ENCODE measurements at places on chromosomes 7 and 10. TPM values are rescaled to one million over a fixed set of nuclear protein-coding genes. Genes with fewer than 3 reads are reported as not detected.

The EIF3B gene
- polyA plus RNA-seq = 125 TPM

The PAPOLB gene
- 0.02 TPM for polyA plus RNA-seq

The CHAT gene
- polyA plus RNA-seq = not detected

The GPR15LG gene
- not detected for polyA plus RNA-seq

The TFEC gene
- 0.05 TPM for polyA plus RNA-seq

DNA sequence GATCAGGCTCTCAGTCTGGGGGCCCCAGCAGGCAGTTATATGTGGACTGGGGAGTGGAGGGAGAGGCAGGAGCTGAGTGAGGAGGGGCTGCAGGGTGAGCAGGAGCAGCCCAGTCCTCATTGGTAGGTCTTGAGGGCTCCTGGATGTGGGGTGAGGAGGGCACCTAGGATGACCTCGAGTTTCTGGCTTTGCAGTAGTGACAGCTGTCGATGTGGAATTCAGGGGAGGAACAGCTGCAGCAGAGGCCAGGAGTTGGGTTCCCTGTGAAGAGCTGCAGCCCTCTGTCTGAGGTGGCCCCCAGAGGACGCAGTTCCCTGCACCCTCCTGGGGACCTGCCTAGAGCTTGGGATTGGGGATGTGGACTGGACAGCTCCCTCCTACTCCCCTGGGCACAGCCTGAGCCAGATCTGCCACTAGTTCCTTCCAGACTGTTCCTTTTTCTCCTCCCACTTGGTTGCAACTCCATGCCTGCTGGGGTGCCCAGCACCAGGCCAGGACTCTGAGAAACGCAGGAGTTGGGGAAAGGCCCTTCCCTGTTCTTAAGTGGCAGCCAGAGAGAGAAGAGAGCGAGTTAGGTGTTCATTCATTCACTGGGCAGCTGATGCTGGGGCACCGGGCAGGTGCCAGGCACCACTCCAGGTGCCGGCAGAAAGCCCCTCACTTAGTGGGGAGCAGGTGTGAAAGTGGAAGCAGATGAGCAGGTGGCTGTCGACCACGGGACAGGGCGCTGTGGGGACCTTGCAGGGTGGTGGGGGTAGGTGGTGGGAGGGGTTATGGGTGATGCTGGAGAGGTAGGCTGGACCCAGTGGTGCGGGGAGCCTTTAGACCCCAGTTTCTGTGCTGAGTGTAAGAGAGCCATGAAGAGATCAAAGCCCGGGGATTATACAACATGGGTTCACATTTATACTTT lies 57.9 kb downstream of the PRF1 start:
- no peak for DNase-seq

DNA sequence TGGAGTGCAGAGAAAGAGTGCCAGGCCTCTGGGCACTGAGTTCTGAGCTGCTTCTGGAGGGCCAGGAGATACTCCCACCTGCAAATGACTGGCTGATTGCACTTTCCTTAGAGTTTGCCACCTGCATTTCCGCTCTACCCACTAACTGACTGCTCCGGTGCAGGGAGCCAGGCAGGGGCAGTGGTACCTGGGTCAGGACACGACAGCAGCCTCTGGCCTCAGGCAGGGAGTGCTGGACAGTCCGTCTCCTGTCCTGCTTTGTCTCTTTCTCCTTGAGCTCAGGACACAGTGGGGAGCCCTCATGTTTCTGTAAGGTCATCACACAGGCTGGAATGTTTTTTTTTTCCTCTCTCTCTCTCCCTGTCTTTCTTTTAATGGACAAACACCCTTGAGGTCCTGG lies 252.0 kb downstream of the DPP6 start:
- DNase-seq = no peak

- peak; percentile 45 for DNase-seq
These were observed at the start of gene SNX10 for GRCh38 chr7:26291699-26292538. TSS of gene SNX10 (plus strand) at chr7:26291862. CDS start at chr7:26346443, 54,581 bp downstream.

The IQUB gene
- polyA plus RNA-seq = 0.09 TPM

The PLCE1 gene
- polyA plus RNA-seq = 0.52 TPM

GRCh38 chr10:20485554-20485953 lies 411.6 kb downstream of the NEBL start:
- DNase-seq = no peak

GRCh38 chr7:129343099-129343700 lies 91.0 kb upstream of the STRIP2 start:
- DNase-seq = peak; percentile 39

DNA sequence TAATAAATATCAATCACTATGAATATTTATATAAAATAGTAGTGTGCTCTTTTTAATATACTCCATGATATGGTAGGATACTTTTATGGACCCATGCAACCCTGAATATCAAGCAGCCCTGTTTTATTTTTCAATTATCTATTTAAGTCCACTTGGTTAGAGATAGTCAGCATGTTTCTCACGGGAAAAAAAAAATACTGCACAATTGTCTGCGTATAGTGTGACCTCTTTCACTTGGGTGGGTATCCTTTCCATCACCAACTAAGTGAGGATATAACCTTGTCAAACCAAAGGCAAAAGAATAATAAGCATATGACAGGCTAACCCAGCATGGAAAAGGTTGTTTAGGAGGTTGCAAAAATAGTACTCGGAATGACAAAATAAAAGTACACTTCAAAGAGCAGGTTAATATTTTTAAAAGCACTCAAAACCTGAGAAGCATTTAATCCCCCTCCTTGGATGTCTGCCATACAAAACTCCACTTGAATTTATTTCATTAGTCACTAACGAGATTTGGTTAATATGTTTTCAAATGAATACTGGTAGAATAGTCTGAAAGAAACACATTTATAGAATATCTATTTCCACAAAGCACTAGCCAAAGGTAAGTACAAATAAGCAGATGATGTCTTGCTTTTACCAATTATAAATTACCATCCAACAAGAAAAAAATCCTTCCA lies 76.5 kb downstream of the IMMP2L start:
- DNase-seq = no peak

The NPS gene
- polyA plus RNA-seq = not detected

The PARP12 gene
- polyA plus RNA-seq = 19.1 TPM

DNA sequence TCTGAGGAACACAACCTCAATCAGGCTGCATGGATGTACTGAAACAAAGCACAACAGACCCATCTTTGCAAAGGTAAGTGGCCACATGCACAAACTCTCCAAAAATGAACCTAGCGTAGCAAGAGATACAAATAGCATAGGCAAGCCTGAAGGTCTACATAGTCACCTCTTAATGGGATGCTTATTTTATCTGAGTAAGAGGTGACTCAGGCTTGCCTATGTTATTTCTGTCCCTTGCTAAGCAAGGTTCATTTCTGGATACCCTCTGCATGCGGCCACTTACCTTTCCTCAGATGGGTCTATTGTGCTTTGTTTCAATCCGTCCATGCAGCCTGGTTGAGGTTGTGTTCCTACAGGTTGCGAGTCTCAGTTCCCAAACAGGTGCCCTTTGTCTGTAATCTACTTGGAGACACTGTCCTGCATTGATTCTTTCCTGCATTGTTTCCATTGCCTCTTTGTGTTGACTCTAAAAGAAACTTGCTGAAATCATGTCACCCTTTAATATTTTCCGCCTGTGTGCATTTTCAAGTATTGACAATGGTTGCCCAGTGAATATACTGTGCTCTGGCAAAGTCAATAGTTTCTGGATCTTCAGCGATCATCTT lies 291.8 kb upstream of the LYZL1 start:
- peak; percentile 37 for DNase-seq

The ZNF783 gene
- 3.3 TPM for polyA plus RNA-seq

The AGR3 gene
- not detected for polyA plus RNA-seq

DNA sequence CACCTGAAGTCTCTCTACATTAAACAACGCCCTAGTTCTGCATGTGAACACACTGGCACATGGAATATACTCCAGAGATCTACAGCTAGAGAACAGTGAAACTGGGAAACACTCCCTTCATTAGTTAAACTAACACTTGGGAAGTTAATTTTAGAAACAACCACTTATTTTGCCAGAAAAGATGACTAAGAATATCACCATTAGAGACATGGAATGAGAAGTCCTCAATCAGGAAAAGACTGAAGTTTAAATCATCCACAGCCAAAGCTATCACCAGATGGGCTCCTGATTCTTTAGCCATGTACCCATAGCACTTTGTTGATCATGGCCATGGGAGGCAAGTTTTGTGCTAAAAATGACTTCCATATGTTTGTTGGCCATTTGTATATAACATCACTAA lies 719.5 kb downstream of the KCNMA1 start:
- DNase-seq = peak; percentile 1

DNA sequence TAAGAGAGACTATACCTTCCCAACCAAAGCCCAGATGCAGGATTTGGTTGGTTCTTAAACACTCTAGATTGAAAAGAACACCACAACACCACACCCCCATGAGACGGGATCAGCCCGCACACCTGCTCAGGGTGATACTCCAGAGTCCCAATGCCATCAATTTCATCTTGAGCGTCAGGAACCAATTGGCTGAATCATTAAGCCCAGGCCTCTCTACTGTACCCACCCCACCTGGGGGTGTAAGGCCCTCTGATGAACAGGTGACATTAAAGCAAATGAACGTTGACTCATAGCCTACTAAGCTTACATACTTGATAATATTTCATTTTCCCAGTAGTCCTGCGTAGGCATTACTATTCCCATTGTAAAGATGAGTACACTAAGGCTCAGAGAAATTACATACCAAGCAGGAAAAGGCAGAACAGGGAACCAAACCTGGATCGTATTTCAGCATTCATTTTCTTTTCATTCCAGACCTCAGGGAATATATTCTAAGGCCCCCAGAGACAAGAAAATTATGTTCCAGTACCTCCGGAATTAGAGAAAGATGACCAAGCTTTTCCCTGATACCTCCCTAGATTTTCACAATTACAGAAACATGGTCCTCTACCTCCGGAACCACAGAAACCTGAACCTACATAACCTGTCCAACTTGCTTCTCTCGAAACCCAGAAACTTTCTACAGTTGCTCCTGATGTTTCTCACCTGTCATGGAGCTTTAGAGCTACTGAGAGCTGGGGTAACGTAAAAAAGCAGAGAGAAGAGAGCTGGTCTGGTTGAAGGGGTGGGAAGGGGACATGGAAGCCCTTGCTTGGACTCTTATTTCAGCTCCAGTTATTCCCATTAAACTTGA lies 43.1 kb upstream of the KDM7A start:
- no peak for DNase-seq

- peak; percentile 66 for DNase-seq
These were observed 402.6 kb downstream of the NEBL start for GRCh38 chr10:20494474-20494873.

The NFKB2 gene
- 6.8 TPM for polyA plus RNA-seq

- no peak for DNase-seq
These were observed 3.8 kb downstream of the TRPV6 start for GRCh38 chr7:142881586-142882337.

DNA sequence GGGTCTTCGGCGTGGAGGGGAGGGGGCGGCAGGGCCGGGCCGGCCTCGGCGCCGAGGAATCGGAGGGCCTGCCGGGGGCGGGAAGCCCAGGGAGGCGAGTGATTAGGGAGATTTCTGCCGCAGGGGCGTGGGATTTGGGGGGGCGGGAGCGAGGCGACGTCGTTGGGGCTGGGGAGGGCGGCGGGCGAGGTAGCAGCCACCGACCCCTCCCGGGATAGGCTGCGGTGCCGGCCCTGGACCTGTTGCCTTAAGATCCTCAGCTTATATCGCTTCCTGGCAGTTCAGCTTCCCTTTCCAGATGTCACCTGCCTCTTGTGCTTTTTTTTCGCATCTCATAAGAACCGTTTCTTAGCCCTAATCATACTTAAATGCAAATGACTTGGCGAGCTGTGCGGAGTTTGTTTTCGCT lies 655 bp downstream of the LMTK2 start:
- peak; percentile 3 for DNase-seq

- no peak for DNase-seq
These were observed 32.3 kb downstream of the CAMK1D start for GRCh38 chr10:12381536-12382156.
